ENCODE measurements at places on chromosomes 4 and X. TPM values are rescaled to one million over a fixed set of nuclear protein-coding genes. Genes with fewer than 3 reads are reported as not detected.

DNA sequence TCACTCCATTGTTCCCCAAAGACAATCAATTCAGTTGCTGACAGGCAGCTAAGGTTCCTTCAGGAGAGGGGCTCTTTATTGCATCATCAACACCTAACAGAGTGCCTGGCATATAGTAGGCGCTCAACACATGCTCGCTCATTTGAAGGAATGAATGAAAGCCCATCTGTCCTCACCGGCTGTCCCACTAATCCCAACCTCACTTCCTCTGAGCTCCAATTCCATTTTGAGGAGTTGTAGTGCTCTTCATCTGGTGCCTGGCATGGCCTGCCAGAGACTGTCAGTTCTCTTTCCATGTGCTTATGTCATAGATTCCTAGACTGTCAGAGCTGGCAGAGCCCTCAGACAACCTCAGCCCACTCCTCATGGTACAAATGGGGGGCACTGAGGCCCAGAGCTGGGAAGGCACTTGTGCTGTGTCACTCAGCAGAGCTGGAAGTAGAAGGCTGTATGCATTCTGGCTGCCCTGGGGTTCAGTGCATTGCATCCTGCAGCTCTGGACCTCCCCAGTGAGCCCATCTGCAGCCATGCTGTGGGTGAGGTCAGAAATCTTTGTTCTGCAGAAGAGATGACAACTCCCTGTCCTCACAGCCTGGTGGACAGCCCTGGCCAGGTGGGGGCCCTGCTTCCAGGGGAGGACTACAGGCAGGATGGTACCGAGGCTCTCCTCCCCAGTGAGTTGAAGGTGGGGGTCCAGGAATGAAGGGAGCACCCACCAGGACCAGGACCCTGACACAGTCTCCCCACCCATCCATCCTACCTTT is 134.9 kb upstream of the PJA1 start:
- no peak for DNase-seq
- no peaks in the 10 kb centered on the region for H3K36me3 ChIP-seq
- H3K27ac ChIP-seq, result no peak overlapping the region

- no peak for DNase-seq
- H3K27me3 ChIP-seq, result no peaks in the 10 kb centered on the region
- no peaks in the 10 kb centered on the region for H3K4me1 ChIP-seq
- no peaks in the 10 kb centered on the region for H3K36me3 ChIP-seq
- no peak overlapping the region for H3K27ac ChIP-seq
Measured at GRCh38 chrX:42248226-42248625, 324.9 kb upstream of the CASK start.

GRCh38 chrX:50206753-50207152 is 2.2 kb downstream of the CCNB3 start:
- H3K4me1 ChIP-seq, result no peaks in the 10 kb centered on the region
- H3K36me3 ChIP-seq, result no peaks in the 10 kb centered on the region
- no peaks in the 10 kb centered on the region for H3K27me3 ChIP-seq
- DNase-seq, result no peak
- no peak overlapping the region for H3K27ac ChIP-seq

- no peak for DNase-seq
- H3K27me3 ChIP-seq, result no peaks in the 10 kb centered on the region
- H3K36me3 ChIP-seq, result no peaks in the 10 kb centered on the region
- H3K4me1 ChIP-seq, result no peaks in the 10 kb centered on the region
- H3K27ac ChIP-seq, result no peak overlapping the region
Measured at GRCh38 chr4:7309636-7310390, 117.5 kb downstream of the SORCS2 start.

GRCh38 chr4:41747230-41748055 is 1.1 kb downstream of the PHOX2B start:
- H3K27ac ChIP-seq, result no peak overlapping the region
- H3K4me3 ChIP-seq, result no peak overlapping the region
- H3K36me3 ChIP-seq, result no peaks in the 10 kb centered on the region
- DNase-seq, result no peak
- no peaks in the 10 kb centered on the region for H3K4me1 ChIP-seq

DNA sequence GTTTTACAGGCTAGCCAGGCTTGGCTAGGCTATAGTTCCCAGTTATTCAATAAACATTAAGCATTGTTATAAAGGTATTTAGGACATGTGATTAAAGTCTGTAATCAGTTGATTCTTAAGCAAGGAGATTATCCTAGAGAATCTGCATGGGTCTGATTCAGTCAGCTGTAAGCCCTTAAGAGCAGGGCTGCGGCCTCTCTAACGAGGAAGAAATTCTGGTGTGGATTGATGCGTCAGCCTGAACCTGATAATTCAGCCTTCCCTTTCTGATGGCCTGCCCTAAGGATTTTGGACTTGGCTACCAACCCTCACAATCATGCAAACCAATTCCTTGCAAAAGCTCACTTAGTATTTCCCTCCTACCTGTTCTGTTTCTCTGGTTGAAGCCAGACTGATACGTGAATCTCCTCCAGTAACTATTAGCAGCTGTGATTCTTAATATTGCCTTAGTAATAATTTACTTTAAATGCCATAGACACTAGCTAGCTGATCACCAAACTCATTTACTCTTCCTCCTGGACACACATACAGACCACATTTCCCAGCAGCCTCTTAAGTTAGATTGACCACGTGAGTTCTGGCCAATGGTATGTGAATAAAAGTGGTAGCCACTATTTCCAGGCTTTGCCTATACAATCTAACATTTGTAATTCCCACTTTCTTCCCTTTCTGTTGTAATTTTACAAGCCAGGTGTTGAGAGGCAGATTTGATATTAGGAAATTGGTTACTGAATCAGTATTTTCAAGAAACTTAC is 678.0 kb upstream of the INTU start:
- H3K27ac ChIP-seq, result no peak overlapping the region
- peaks cover 3% of the 10 kb centered on the region for H3K4me1 ChIP-seq
- no peaks in the 10 kb centered on the region for H3K27me3 ChIP-seq
- H3K36me3 ChIP-seq, result no peaks in the 10 kb centered on the region

- no peaks in the 10 kb centered on the region for H3K4me1 ChIP-seq
- no peak for DNase-seq
- H3K27me3 ChIP-seq, result no peaks in the 10 kb centered on the region
Measured at GRCh38 chr4:125573368-125573767, 258.6 kb downstream of the FAT4 start.

- no peaks in the 10 kb centered on the region for H3K27me3 ChIP-seq
- no peaks in the 10 kb centered on the region for H3K36me3 ChIP-seq
- peak within 1 kb of the TSS; percentile 33 for H3K27ac ChIP-seq
- no peak within 1 kb of the TSS for H3K4me3 ChIP-seq
Measured at GRCh38 chr4:38804654-38805295, at the start of gene TLR1. TLR1 (minus strand) TSS chr4:38804791; CDS start chr4:38798831, 5,960 bp downstream.

DNA sequence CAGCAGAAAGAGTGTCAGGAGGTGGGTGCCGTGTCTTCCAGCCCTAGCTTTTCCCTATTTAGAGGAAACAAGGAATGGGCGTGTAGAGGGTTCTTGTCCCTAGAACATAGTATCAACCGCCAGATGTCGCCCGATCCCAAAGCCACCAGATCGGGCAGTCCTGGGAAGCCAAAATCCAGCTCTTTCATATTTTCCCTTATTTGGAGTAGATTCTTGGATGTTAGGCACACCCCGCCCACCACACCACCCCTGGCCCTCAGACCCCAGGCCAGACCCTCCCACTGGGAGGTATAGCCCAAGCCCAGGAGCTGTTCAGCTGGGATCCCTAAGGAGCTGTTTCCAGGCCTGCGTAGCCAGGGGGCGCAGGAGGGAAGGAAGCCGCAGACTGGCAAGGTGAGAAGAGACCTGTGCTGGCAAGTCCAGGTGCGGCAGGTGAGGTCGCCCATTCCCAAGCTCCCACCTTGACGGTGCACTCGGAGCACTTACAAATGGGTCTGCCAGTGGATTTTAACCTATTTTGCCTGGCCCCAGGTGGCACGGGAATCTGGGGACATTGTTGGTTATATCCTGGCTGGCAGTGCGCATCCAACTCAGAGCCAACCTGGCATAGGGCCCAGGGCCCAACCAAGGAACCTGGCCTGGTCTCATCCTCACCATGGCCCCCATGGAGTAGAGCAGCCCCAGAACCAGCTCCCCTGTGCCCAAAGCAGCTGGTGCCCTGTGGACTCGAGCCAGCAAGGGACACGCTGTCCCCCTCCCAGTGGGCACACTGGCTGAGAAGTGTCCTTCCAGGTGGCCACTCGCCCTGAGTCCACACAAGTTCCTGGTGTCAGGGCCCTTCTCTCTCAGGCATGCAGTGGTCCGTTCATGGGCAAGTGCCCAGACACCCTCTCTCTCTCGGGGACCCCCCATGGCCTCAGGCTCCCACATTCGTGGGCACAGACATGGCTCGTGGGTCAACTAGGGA is 811 bp downstream of the FLNA start:
- no peaks in the 10 kb centered on the region for H3K27me3 ChIP-seq
- H3K27ac ChIP-seq, result peak overlapping the region; percentile 90
- peak overlapping the region; percentile 56 for H3K4me3 ChIP-seq

GRCh38 chrX:53280331-53281320 is 758 bp downstream of the IQSEC2 start:
- H3K27me3 ChIP-seq, result no peaks in the 10 kb centered on the region
- no peaks in the 10 kb centered on the region for H3K4me1 ChIP-seq
- H3K4me3 ChIP-seq, result peak overlapping the region; percentile 52
- H3K27ac ChIP-seq, result peak overlapping the region; percentile 74
- no peaks in the 10 kb centered on the region for H3K36me3 ChIP-seq

- H3K27me3 ChIP-seq, result no peaks in the 10 kb centered on the region
- no peak for DNase-seq
- H3K27ac ChIP-seq, result no peak overlapping the region
- H3K4me3 ChIP-seq, result no peak overlapping the region
- no peaks in the 10 kb centered on the region for H3K4me1 ChIP-seq
Measured at GRCh38 chrX:95860127-95860526, 824.5 kb upstream of the DIAPH2 start.

- DNase-seq, result no peak
- no peak overlapping the region for H3K4me3 ChIP-seq
- no peaks in the 10 kb centered on the region for H3K27me3 ChIP-seq
- no peaks in the 10 kb centered on the region for H3K4me1 ChIP-seq
Measured at GRCh38 chr4:169030562-169030982, 20.5 kb upstream of the CBR4 start.

DNA sequence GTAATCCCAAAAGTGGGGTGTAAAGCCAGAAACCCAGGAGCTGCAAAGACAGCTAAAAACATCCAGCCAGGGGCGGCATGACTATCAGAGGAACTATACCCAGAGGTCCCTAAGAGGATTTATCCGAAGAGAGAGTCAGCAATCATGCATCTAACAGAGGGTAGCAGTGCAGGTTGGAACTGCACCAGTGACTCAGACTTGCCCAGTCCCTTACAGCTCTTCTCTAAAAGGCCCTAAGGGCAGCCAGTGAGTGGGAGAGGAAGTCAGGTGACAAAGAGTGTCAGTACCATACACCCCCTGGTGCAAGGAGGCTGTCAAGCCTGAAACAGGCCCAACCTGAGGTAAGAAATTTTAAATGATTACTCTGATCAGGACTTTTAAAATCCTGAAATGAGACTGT is 88.1 kb downstream of the CAMK2D start:
- H3K4me1 ChIP-seq, result no peaks in the 10 kb centered on the region
- H3K27ac ChIP-seq, result peak overlapping the region; percentile 19
- no peak overlapping the region for H3K4me3 ChIP-seq
- no peak for DNase-seq
- H3K36me3 ChIP-seq, result no peaks in the 10 kb centered on the region
- H3K27me3 ChIP-seq, result no peaks in the 10 kb centered on the region

DNA sequence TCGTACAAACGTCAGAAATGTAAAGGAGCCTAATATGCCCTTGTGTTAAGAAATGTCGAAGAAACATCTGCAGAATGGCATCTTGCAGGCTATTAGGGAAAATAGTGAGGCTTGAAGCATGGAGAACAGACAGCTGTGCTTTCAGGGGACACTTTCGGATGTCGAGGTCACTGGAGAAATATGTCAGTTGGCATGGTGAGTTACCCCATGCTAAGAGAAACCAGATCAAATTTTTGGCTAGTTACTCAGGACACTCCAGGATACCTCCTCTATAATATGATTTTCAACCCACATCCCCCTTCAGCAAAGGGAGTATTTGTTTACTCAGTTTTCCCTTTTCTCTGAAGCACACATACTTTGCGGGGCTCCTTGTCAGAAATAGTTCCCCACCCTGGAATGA is 171.4 kb downstream of the GPC3 start:
- no peak overlapping the region for H3K27ac ChIP-seq
- H3K4me3 ChIP-seq, result no peak overlapping the region
- H3K36me3 ChIP-seq, result no peaks in the 10 kb centered on the region
- H3K4me1 ChIP-seq, result no peaks in the 10 kb centered on the region
- H3K27me3 ChIP-seq, result no peaks in the 10 kb centered on the region

- H3K4me3 ChIP-seq, result no peak overlapping the region
- no peaks in the 10 kb centered on the region for H3K4me1 ChIP-seq
- no peaks in the 10 kb centered on the region for H3K27me3 ChIP-seq
- H3K36me3 ChIP-seq, result no peaks in the 10 kb centered on the region
- no peak overlapping the region for H3K27ac ChIP-seq
- no peak for DNase-seq
Measured at GRCh38 chrX:45007598-45007997, 134.6 kb downstream of the KDM6A start.

DNA sequence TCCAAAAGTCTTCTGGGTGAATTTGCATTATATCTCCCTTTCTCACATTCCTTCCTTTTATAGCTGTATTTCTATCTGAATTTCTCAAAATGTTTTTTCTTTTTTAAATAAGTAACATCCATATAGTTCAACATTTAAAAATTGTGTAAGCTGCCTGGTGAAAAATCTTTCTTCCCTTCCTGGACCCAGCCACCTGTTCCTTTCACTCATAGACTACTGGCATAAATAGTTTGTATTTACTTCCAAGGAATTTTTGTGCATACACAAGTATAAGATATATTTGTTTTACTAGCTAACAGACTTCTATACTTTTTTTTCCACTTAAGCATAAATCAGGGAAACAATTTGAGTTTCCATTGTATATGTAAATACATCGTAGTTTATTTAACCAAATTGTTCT is 35.7 kb downstream of the PACRGL start:
- no peak overlapping the region for H3K4me3 ChIP-seq
- DNase-seq, result no peak
- peaks cover 10% of the 10 kb centered on the region for H3K36me3 ChIP-seq
- no peaks in the 10 kb centered on the region for H3K4me1 ChIP-seq

GRCh38 chr4:119271361-119272085 is 50.4 kb downstream of the FABP2 start:
- no peaks in the 10 kb centered on the region for H3K4me1 ChIP-seq
- H3K27ac ChIP-seq, result no peak overlapping the region
- no peak for DNase-seq
- peaks cover 3% of the 10 kb centered on the region for H3K36me3 ChIP-seq
- no peaks in the 10 kb centered on the region for H3K27me3 ChIP-seq
- H3K4me3 ChIP-seq, result no peak overlapping the region

DNA sequence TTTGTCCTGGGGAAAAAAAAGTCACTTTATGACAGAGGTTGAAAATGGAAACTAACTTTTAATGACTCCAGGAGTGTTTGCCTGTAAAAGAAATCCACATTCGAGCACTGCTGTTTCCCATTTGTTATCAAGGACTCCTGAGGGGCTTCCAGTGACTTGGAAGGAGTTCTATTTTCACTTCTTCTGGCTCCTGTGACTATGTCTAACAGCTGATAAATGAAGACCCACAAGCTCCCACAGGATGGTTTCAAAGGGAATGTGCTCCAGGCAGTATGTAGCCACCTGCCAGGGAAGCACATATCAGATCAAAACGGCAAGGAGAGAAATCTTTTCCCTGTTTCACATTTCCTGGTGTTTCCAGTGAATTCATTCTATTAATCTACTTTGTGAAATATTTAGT is 159.8 kb upstream of the FAM241A start:
- DNase-seq, result no peak
- no peaks in the 10 kb centered on the region for H3K36me3 ChIP-seq
- H3K27me3 ChIP-seq, result no peaks in the 10 kb centered on the region
- no peak overlapping the region for H3K27ac ChIP-seq
- no peaks in the 10 kb centered on the region for H3K4me1 ChIP-seq

The FAM3A gene
- 34.5 TPM for total RNA-seq

The FBXW7 gene
- total RNA-seq, result 56.3 TPM

The MAOB gene
- 44.7 TPM for total RNA-seq

The RAB28 gene
- 16.5 TPM for total RNA-seq

The HERC6 gene
- total RNA-seq, result 9.5 TPM

The MAGIX gene
- 2.8 TPM for total RNA-seq

The SSX1 gene
- not detected for total RNA-seq

The DMRTC1 gene
- total RNA-seq, result not detected

The AKAP4 gene
- total RNA-seq, result not detected

Data from aorta (tissue), 5 donors.